ENCODE measurements at places on chromosomes 2 and 18.
A peak's percentile ranks its signal among the peaks of the same experiment; 100 is the strongest.

- DNase-seq, result no peak
These were observed 349.9 kb downstream of the TSN start for GRCh38 chr2:122105171-122105876.

GRCh38 chr18:75456199-75456631, 28.7 kb upstream of the SMIM21 start:
- DNase-seq, result peak; percentile 28

- no peak for DNase-seq
These were observed 40.9 kb upstream of the MBP start for GRCh38 chr18:77173275-77174030.

DNA sequence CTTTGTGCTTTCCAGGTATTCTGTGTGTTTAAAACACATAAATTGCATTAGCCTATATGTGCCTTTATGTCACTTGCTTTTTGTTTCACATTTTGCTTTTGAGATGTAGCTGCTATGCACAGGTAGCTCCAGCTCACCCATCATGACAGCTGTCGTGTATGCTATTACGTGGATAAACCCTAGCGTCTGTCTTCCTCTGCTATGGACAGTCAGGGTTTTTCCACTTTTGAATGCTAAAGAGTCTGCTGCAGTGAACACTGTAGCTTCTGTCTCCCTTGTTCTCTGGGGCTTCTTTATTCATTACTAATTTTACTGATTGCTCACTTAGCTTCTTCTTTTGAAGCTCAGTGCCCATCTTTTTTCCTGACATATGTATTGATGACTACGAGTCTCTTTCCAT, 24.7 kb upstream of the MBP start:
- no peak for DNase-seq

- peak; percentile 10 for DNase-seq
These were observed 138.9 kb upstream of the NABP1 start for GRCh38 chr2:191539068-191539467.
